ENCODE measurements at places on chromosomes 5 and 9.
A peak's percentile ranks its signal among the peaks of the same experiment; 100 is the strongest.

DNA sequence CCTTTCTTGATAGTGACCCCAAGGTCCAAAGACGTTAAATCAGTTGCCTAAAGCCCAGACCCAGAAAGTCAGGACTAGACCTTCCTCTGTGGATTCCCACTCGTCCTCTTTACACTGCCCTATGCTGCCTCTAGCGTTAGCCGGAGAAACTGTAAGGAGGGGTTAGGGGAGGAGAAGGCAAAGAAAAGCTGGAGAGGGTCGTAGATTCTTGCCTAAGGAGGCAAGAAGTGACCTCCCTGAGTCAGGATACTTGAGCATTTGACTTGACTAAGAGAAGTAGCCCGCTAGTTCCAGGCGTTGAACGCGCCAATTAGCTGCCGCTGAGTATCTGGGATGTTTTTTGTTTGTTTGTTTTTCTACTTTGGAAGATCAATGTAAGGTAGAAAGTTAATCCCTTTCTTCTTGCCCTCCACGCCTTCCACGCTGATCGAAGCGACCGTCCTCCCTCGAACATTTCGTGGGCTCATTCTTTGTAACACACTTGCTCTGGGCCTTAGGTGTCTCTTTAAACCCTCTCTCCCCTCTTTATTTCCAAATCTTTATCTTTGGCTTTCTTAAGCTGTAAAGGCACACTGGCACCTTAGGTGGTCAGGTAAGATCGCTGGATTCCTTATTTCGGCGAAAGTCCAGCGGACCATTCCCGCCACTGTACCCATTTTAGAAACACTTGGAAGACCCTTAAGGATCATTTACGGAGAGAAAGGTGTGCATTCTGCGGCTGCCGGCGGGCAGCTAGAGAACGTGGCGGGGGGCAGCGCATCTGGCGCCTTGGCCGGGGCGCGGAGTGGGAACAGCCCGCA is 5.1 kb upstream of the RGMB start:
- no peak for DNase-seq

GRCh38 chr5:133460172-133460758 is 152.1 kb downstream of the FSTL4 start:
- no peak for DNase-seq

DNA sequence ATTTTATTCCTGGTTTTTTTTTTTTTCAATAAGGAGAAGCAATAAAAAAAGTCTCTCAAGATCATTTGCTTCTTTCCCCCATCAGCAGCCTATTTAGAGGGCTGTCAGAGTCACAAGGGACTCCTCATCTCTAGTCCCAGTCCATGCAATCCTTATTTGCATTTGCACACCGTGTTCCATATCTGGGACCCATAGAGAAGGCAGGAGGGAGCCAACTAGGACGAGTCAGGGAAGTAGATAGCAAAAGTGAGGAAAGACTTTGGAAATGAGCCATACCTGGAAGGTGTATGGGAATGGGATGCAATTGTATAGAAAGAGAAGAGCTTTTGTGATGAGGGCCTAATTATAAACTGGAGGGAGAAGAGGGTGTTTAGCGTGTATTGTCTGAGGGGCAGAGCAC is 160.0 kb downstream of the PIK3R1 start:
- no peak for DNase-seq

DNA sequence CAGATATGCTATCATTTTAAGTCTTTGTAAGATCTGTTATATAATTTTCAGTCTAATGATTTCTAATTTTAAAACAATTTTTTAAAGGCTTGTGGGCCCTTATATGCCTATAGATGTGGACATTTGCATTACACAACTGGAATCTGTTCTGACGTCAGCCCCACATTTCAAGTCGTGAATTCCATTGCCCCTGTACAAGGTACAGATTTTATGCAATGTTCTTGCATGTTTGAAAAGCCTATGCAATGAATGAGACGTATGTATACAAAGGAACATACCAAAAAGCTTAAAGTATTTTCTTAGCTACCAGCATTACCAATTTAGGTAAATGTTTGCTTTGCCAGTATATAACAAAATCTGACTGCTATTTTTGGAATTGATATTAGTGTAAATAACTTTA is 77.2 kb downstream of the ITGA1 start:
- no peak for DNase-seq

DNA sequence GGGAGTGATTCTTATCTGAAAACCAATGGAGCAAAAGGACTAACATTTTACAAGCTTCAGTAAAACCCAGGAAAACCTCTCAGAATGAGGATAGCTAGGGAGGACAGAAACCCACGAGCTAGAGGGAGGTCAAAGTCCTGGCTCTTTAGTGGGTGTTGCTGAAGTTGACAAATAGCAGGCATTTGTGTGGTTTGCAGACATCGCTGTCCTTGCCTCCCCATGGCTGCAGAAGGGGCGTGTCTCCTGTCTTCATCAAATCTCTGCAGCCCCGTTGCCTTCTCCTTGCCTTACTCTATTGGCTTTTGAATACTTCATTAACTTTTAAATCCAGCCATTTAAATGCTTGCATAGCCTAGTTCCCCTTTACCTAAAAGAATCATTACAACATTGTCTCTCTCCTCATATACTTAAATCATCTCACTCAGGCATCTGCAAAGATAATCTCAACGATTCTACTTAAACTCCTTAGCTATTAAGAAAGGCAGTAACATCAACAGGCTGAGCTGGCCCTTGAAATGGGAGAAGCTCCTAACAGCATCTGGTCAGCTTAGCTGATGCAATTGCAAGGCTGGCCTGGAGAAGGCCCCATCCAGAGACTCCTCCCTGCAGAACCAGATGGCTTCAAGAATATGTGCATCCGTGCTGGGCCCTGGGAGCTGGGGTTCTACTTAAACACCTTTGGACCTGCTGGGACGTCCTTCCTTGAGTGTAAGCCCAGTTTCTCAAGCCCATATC is 152.8 kb upstream of the TAS2R1 start:
- DNase-seq: no peak

- no peak for DNase-seq
Observed at GRCh38 chr9:34628656-34629490, at the start of gene ARID3C. Gene ARID3C (minus strand): TSS chr9:34629066. CDS start chr9:34628014, 1,052 bp downstream.

- DNase-seq: no peak
Observed at GRCh38 chr5:40022057-40022456, 597.3 kb upstream of the DAB2 start.

- DNase-seq: no peak
Observed at GRCh38 chr5:122816756-122817155, 28.7 kb upstream of the SNX24 start.

GRCh38 chr9:126514037-126514821 is 99.5 kb upstream of the LMX1B start:
- no peak for DNase-seq

GRCh38 chr9:131734165-131734610 is 5.7 kb downstream of the RAPGEF1 start:
- DNase-seq: no peak

GRCh38 chr5:149621415-149622098 is 40.3 kb downstream of the ARHGEF37 start:
- no peak for DNase-seq

- no peak for DNase-seq
Observed at GRCh38 chr5:51518607-51519006, 135.4 kb downstream of the ISL1 start.

GRCh38 chr9:74570879-74571512 is 73.9 kb downstream of the RORB start:
- peak; percentile 5 for DNase-seq

- DNase-seq: no peak
Observed at GRCh38 chr5:134085411-134085810, 29.1 kb upstream of the TCF7 start.

DNA sequence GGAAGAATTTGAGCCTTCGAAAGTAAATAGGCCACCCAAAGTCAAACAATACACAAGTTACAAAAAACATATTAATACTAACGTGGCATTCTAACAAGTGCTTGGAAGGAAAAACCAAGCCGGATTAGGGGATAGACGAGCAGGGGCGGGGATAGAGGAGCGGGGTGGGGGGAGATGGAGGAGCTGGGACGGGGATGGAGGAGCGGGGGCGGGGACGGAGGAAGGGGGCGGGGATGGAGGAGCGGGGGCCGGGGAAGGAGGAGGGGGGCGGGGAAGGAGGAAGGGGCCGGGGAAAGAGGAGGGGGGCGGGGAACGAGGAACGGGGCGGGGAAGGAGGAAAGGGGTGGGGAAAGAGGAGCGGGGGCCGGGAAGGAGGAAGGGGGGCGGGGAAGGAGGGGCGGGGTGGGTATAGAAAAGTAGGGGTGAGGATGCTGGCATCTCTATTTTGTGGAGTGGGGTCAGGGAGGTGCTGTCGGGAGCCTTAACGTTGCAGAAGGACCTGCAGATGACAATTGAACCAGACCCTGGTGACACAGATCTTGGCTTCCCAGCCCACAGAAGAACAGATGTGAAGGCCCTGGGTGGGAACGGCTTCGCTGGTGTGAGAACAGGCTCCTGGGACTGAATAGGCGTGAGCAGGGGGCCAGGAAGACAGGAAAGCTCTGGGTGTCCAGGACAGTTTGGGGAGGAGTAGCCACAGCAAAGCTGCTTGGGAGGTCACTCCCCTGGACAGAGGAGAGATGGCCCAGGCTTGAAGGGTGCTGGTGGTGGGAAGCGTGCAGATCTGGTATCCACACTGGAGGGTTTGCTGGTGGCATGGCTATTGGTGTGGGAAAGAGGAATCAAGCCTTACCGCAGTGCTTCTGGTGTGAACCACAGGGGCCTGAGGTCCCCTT is 233.3 kb upstream of the DAP start:
- no peak for DNase-seq

- DNase-seq: no peak
Observed at GRCh38 chr5:54719384-54720283, 202.1 kb downstream of the SNX18 start.

DNA sequence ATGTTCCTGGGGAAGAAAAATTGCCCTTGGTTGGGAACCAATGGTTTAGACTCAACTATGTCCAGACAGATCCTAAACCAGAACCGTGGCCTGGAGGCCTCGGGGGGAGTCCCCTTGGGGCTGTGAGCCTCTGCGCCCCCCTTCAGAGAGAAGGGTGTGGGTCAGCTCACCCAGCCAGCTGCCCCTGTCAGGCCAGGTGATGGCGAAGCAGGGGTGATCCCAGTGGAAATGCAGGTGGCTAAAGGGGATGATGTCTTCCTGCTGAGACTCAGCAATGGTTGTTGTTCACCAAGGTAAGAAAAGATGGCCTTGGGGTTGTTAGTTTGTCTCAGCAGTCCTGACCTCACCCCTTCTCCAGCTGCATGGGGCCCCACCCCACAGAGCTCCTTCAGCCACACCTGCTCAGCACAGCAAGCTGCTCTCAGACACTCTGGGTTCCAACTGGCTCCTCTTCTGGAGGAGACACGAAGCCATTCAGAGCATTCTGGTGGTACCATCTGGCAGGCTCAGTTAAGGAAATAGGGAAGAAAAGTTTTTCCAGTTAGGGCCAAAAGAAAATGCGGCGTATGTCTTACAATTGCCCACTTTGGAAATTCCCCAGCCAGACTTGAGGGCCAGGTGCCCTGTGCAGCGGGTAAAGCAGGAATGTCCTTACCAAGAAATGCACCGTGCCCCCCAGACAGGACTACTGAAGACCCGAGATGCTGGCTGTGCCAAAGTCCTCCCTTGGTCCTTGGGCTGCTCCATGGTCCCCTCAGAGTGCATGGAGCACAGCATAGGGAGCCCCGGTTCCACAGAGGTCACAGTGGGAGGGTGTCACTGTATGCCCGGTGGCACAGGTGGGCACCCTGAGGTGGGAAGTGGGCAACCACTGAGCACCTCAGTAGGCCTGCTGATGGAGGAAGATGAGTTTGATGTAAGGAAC is 90.2 kb downstream of the NSUN2 start:
- DNase-seq: no peak

GRCh38 chr5:34728236-34728635 is 72.1 kb downstream of the RAI14 start:
- DNase-seq: no peak

- DNase-seq: no peak
Observed at GRCh38 chr9:5305741-5306140, 1.2 kb upstream of the RLN2 start.

- no peak for DNase-seq
Observed at GRCh38 chr9:117636681-117637080, 67.5 kb upstream of the TLR4 start.

DNA sequence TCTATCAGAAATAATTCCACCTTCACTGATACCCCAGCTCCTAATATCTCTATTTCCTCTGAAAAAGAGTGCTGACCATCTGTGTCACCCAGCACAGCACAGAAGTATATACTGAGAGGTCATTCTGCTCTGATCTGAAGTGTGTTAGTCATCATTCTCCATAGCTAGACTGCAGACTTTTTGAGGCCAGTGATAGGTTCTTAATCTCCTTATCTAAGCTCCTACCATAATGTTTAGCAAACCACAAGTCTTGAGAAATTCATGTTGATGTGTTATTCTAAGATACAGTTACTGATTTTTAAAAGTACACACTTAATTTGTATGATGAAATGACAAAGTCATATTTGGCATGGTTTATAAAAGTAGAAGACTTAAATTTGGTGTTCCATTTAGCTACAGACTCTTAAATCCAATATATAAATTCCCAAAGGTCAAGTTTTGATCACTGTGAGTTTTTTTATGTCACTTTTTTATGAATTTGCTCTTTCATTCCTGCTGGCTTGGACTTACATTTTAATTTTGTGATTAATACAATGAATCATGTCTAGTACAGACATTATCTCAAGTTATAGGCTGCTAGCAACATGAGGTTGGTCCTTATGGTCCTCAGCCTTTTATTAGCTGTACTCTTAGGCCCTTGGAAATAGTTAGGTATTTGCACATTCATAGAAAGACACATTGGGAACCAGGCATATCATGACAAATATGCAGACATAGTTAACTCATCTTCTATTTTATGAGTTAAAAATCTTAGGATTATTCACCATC is 380.8 kb downstream of the EBF1 start:
- DNase-seq: no peak

DNA sequence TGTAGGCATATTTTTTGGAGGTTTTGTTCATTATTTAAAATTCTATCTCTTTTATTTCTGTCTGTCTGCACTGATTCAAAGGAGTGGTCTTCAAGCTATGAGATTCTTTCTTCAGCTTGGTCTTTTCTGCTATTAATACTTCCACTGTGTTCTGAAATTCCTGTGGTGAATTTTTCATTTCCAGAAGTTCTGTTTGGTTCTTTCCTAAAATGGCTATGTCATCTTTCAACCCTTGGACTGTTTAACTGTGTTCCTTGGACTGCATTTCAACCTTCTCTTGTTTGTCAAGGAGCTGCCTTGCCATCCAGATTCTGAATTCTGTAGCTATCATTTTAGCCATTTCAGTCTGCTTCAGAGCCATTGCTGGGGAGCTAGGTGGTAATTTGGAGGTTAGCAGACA is 76.3 kb downstream of the CERT1 start:
- DNase-seq: no peak

GRCh38 chr9:83972286-83972685 is 7.7 kb downstream of the HNRNPK start:
- DNase-seq: no peak

DNA sequence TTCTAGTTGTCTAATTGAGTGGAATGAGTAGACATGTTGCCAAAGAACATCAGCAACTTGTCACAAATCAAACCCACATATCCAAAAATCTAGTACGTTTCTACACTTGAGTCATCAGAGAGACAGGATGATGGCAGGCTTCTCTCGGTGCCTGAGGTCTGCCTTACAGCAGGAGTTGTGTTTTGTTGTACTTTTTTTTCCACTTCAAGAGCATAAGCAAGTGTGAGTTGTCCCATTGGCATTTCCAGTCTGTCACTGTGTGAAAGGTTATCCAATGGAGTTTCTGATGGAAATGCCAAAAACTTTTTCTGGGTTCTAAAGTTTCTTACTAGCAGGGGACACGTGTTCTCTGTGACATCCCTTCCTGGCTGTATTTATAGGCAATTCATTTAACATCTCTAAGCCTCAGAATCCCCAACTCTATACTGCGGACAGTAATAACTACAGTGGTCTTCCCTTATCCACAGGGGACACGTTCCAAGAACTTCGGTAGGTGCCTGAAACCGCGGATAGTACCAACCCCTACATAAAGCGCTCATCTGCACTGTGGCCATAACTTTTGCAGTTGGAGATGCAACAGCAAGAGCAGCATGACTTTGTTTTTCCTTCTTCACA is 246.5 kb downstream of the SYK start:
- no peak for DNase-seq
